IPS-NIHi11 (cell line): ENCODE measurements at places on chromosomes 6 and 20.

DNA sequence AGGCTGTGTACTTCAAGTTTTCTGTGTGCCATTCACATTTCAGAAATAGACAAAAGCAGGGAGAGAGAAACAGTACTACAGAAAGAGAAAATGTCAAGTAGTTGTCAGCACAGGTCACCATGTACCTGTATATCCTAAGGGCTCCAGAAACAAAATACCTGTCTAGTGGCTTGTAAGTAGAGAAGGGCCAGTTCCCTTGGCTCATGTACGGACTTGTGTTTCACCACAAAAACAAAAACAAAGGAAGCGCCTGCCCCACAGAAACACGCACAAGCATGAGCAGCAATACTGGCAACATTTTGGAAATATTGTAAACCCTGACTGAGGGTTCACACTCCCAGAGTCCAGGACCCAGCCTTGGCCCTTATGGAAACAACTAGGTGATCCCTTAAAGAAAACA lies 44.3 kb downstream of the CNKSR3 start:
- no peak for DNase-seq

GRCh38 chr6:99282479-99283062 lies 66.9 kb downstream of the FAXC start:
- peak; percentile 18 for DNase-seq

GRCh38 chr20:51339721-51340450 lies 202.6 kb downstream of the NFATC2 start:
- DNase-seq = no peak

DNA sequence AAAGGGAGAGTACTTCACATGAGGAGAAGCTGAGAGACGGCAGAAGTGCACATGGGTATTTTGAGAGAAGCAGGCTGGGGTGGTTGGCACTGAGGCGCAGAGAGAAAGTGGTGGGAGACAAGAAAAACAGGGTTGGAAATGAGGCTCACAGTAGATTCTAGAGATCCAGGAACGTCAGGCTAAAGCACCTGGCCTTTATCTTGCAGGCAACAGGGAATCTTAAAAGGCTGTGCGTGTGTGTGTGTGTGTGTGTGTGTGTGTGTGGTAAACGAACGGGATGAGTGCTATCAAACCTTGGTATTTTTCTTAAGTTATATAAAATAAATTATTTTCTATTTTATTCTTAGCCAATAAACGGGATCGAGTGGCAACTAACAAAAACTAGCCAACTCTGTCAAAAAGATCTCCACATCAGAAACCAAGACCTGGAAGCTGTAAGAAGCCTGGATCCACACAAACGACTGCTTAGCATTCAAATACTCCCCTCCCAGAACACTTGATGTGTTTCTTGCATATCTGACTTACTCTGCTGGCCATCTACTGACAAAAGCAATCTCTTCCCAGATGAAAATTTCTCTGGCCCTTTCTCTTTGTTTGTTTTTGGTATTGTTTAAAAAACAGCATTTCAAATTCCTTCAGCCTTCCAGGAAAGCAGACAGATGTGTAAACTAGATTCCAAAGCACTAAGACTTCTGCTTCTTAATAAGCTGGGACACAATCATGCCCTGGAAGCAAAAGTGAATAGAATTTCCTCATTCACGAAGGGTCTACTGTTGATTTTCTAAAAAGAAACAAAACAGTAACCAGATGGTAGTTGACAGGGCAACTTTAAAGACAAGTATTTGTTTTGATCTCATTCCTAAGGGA lies 44.8 kb upstream of the FABP7 start:
- peak; percentile 15 for DNase-seq

GRCh38 chr20:63690898-63691710 lies 5.3 kb upstream of the TNFRSF6B start:
- DNase-seq = no peak

GRCh38 chr6:150267686-150268561 lies 100.9 kb upstream of the IYD start:
- DNase-seq = no peak

GRCh38 chr6:64146094-64146493 lies 510.5 kb downstream of the PHF3 start:
- DNase-seq = no peak

DNA sequence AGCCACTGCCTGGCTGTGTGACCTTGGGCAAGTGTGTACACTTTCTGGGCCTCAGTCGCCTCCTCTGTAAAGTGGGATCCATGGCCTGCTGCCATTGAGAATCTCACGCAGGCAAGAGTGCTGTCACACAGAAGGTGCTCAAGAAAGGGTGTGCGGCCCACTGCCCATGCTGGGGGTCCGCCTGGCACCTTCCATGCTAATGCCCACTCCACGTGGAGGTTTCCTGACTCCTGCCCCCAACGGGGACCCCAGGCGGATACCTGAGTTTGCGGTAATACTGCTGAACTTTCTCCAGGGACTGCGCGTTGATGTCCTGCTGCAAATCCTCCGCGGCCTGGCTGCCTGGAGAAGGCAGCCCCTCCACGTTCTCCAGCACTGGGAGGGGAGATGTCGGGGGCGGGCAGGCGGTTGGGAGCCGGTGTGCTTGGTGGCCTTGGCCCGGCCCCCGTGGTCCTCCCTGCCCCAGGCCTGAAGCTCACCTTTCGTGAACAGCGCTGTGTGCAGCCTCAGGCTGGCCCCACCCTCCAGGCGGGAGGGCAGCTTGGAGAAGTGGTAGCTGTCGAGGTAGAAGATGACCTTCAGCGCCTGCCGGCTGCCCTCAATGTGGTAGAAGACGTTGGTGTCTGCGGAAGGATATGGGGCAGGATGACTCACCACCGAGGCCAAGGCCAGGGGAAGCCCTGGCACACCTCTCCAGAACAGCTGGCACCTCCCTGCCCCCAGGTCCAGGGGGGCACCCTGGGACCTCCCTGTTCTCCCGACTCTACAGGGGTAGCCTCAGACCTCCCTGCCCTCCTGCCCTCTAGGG lies 195.6 kb downstream of the PREX1 start:
- no peak for DNase-seq

GRCh38 chr6:151494235-151494935 lies 568 bp downstream of the CCDC170 start:
- peak; percentile 48 for DNase-seq

DNA sequence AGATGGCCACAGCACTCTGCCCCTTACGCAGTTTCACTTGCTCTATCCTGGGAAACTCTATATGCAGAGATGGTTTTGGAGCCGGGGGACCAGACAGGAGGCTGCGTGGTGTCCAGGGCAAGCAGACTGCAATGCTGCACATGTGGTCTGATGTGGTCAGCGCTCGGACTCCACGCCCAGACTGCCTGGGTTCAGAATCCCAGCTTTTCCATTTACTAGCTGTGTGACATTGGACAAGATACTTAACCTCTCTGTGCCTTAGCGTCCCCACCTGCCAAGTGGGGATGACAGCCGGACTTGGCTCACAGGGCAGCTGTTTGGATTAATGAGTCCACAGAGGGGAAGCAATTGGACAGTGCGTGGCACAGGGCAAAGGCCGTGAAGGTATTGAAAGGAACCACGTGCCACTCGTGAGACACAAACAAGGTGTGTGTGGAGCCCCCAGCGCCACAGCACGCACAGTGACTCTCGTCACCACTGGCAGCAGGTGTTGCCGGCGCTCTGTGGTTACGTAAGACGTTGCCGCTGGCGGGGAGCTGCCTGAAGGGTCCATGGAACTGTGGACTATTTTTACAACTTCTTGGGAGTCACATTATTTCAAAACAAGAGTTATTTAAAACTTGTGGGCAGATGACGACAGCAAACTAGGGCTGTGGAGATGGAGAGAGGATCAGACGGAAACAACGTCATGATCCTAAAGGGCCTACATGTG lies 201.4 kb downstream of the PREX1 start:
- no peak for DNase-seq

- DNase-seq = no peak
Measured at GRCh38 chr6:77341058-77341986, 122.0 kb downstream of the HTR1B start.

DNA sequence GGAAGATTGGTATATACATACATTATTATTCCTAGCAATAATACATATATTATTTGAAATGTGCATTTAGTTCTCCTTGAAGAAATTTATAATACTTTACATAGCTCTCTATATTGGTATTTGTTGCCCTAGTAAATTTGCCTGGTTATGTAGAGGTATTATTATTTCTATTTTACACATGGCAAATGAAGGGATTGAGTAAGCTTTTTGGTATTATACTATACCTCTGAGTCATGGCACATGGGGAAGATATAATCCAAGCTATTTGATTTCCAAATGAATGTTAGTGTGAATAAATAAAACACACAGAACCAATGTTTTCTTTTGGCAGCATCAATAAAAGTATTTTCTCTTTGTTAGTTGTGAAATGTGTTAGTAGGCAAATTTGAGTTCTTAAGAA lies 409.6 kb upstream of the SLC35B3 start:
- DNase-seq = no peak

- no peak for DNase-seq
Measured at GRCh38 chr6:36376742-36377141, 10.7 kb downstream of the ETV7 start.

- DNase-seq = no peak
Measured at GRCh38 chr20:17967521-17968365, 851 bp downstream of the SNX5 start.

DNA sequence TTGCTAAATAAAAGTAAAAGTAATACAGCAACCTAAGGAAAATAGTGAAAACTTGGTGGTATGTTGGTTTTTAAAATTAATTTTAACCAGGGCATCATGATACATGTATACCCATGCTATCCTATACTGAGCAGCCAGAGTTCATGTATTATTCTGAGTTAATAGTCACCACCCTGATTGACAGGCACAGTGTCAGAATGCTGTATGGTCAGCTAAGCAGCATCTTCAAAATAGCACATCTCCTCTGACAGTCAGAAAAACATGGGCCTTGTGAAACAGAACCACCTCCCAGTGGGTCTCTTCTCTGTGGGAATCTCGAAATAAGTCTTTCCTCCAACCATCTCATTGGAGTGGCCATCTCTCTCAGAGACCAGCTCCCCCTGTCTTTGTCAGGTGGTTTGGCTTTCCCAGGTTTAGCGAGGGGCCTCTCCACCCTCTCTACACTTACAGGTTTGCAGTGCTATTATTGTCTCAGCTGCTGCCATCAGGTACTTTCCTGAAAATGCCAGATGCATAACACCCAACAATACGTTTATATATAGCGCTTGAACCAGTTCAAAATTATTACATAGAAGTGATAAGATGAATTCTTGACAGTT lies 47.1 kb upstream of the RNF8 start:
- DNase-seq = peak; percentile 17

DNA sequence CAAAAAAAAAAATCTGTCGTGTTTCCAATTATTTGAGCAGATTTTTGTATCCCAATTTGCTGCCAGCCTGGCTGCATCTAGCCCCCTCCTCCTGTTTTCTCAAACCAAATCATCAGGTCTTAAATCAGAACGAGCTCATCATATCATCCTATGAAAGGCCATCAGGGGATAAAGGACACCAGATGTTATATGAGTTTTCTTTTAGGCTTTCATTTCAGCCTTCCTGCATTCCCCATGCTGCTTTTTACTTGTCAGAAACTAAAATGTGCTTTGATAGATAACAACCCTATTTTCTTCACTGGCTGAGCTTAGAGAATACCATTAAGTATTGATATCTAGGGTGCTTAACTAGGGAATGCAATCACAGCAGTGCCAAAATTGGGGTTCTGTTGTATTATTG lies 968.4 kb upstream of the SLC35B3 start:
- DNase-seq = no peak

DNA sequence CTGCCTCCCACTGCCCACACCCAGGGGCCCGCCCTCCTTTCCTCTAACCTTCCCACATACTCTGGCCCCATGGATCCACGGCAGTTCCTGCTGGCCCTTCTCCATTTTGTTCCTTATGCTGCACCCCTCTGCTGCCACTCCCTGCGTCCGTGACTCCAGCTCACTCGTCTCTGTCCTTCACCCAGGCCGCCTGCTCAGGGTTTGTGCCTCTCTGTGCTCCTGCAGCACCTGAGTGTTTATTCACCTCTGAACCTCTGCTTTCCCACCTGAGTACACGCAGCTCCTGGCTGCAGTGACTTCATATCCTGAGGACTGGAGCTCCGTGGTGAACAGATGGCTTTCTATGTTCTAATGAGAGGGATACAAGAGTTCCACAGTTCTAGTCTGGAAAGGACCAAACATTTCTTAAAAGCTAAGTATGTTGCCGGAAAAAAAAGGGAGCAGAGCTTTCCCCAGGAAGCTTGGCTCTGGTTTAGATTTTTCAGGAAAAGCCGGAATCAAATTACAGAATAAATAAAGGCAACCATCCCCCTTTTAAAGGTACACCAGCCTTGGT lies 1.5 kb upstream of the GNRH2 start:
- no peak for DNase-seq
